Urinary bladder (tissue), 4 donors: ENCODE measurements at places on chromosomes 4 and X.

DNA sequence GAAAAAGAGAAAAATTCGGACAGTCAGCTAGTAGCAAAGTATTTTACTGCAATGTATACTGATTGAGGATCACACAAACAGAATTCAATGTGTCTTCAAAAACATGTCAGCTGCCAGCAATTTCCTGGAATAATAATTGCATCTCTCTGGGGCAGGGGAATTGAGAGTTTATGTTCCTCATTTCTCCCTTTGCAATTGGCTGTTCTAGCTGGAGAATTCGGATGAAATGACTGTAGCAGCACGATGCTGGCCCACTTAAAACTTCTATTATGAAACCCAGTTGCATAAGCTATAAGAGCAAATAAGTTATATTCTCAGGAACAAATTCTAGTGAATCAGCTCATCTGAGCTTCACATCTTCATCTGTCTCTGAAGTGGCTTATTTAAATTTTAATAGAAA lies 99.9 kb upstream of the CPEB2 start:
- no peak for DNase-seq

GRCh38 chrX:72046447-72046846 lies 85.3 kb downstream of the RTL5 start:
- DNase-seq: no peak

DNA sequence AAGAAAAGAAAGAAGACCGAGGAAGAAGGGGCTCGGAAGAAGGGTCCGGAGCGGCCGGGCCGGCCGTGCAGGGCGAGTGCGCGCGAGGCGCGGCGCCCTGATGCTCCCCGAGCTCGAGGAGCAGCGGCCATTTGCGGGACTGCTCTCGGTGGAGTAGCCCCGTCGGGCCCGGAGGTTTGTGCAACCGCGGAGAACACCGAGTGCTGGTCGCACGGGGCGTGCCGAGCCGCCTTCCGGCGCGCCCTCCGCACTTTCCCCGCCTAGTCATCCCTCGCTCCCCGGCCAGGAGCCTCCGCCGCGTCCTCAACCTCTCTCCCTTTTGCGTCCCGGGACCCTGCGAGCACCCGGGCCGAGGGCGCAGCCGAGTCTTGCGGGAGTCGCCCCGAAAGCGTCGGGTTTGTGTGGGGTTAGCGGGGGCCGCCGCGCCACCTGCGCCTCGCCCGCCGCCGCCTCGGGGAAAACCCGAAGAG lies 127.4 kb downstream of the LAS1L start:
- no peak for DNase-seq

DNA sequence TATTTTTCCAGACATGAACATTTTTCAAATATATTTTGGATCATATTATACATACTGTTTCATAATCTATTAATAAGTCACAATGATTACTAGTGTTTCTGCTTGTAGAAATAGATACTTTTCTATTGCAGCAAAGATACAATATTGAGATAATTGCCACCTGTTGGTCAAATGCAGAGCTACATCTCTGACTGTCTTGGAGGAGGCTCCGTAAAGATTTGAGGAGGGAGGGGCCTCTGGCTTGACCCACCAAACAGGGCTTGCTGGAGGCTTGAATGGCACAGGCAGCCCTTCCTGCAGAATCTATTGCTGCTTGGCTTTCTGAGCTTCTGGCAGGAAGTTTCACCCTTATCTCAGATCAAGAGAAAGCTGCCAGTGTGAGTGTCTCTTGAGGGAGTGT lies 99.3 kb upstream of the ARMCX2 start:
- DNase-seq: peak; percentile 2

GRCh38 chr4:163077680-163078079 lies 89.0 kb downstream of the NAF1 start:
- no peak for DNase-seq

GRCh38 chr4:156962528-156962974 lies 9.0 kb downstream of the PDGFC start:
- DNase-seq: no peak
